A172 (cell line): ENCODE measurements at places on chromosomes 6 and 20. TPM values are rescaled to one million over a fixed set of nuclear protein-coding genes. Genes with fewer than 3 reads are reported as not detected.

- DNase-seq: no peak
Measured at GRCh38 chr6:77089776-77090175, 373.5 kb downstream of the HTR1B start.

TENT5A gene
- total RNA-seq: 5.0 and 6.5 TPM in 2 replicates

GRCh38 chr20:8829256-8829655 lies 239.6 kb upstream of the PLCB4 start:
- no peak for DNase-seq

FAM209B gene
- total RNA-seq: not detected in 2 replicates

TMC2 gene
- total RNA-seq: not detected in 2 replicates

DNA sequence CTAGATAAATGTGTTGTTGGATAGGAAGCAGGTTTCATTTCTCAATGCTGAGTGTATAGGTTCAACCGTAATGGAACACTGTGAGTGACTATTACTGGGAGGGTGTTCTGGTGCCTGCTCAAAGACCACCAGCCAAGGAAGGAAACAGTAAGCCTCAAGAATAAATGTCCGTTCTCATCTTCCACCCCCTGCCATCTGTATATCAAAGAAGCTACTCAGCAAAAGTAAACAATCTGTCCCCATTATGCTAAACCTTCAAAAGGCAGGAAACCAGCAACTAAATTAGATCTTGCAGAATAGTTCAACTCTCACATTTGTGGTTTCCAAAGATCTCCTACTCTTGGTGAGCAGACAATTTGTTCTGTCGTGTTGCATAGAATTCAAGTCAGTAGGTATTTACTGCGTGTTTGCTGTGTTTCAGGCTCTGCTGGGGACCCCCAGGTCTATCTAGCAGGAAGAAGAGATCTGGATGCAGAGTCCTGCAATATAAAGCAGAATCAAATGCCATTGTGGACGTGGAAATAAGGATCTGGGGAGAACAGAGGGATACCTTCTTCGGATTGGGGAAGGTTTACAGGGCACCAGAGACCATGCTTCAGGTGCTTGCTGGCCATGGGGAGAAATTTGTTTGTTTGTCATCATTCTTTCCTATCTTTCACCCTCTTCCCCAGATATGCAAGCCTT lies 87.3 kb downstream of the SCML4 start:
- DNase-seq: no peak

GRCh38 chr6:29887819-29888776 lies 54.2 kb upstream of the HLA-A start:
- no peak for DNase-seq

DNA sequence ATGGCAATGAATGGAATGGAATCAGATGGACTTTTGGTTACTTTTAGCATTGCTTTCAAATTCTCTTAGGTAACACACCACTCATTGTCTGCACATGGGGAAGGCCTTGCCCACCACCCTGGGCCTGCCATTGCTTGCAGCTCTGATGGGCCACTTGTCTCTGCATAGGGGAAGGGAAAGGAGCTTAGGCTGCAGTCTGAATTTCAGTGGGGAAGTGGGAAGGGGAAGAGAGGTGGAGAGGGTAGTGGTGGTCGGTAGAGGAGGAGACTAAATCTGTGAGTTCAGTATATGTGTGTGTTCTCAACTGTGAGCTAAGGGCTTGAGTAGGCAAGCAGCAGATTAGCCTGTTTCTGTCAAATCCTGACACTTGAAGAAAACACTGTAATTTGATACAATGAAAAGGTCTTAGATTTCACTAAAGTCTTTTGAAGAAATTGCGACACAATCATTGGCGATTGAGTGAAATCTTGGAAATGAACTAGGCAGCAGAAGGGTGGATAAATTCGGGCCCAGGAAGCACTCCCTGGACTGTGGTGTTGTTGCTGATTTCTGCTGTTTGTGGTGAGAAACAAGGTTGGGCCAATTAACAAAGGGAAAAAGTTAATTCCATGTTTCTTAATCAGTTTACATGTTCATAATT lies 80.6 kb downstream of the OTOR start:
- no peak for DNase-seq
